SK-N-SH (cell line): ENCODE measurements at places on chromosomes 12 and 14. TPM values are rescaled to one million over a fixed set of nuclear protein-coding genes. Genes with fewer than 3 reads are reported as not detected.

GRCh38 chr14:21070610-21071224, 613 bp downstream of the ARHGEF40 start:
- DNase-seq = peak; percentile 71

DNA sequence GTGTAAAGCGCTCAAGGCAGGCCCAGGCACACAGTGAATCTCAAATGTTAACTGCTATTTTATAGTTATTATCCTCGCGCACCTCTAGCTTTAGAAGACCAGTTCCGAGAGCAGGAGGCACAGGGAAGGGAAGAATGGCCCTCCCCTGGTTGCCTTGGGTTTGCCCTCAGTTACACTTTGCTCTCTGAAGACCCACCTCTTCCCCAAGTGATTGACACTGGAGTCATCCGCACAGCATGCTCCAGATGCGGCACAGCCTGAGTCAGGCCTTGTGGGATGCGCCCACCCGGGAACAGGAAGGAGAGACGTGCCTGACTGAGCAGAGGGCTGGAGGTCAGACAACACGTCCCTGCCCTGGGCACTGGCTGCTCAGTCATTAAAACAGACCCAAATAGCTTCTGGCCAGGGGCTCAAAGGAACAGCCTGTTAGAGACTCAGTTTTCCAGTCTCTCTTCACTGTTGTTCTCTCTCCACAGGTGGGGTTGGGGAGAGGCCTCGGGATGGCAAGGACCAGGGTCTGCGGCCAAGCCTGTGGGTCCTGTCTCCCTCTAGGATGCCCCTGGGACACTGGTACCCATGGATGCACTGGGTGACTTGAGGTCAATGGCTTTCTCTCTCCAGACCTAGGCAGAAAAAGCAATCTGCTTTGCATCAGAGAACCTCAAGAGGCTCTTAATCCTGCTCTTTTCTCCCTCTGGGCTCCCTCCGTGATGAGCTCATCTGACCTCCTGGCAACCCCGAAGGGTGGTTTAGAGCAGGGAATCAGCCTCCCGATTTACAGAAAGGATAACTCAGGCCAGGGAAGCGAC, 13.6 kb upstream of the MLXIP start:
- peak; percentile 55 for DNase-seq

DNA sequence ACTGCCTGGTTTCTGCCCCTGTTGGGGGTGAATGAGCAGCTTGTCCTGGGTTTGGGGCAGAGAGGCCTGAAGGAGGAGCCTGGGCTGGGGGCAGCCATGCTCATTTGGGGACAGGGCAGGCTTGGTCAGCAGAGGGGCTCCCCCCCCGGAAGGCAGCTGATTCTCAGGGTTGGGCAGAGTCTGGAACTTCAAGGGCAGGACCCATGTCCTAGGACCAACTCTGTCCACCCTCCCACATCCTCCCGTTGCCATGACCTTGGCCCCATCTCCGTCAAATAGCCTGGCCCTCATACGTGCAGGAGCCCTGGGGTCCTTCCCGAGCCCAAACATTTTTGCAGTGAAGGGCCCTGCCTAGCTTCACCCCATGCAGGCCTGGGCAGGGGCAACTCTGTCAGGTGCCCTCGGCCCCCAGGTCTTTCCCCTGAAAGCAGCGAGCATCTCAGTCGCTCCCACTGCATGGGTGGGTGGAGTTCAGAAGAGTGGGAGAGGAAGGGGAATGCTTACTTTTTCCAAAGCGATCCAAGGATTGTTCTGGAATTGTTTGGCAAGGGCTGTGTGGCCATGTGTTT, 32.6 kb downstream of the TNFAIP2 start:
- DNase-seq = no peak

DNA sequence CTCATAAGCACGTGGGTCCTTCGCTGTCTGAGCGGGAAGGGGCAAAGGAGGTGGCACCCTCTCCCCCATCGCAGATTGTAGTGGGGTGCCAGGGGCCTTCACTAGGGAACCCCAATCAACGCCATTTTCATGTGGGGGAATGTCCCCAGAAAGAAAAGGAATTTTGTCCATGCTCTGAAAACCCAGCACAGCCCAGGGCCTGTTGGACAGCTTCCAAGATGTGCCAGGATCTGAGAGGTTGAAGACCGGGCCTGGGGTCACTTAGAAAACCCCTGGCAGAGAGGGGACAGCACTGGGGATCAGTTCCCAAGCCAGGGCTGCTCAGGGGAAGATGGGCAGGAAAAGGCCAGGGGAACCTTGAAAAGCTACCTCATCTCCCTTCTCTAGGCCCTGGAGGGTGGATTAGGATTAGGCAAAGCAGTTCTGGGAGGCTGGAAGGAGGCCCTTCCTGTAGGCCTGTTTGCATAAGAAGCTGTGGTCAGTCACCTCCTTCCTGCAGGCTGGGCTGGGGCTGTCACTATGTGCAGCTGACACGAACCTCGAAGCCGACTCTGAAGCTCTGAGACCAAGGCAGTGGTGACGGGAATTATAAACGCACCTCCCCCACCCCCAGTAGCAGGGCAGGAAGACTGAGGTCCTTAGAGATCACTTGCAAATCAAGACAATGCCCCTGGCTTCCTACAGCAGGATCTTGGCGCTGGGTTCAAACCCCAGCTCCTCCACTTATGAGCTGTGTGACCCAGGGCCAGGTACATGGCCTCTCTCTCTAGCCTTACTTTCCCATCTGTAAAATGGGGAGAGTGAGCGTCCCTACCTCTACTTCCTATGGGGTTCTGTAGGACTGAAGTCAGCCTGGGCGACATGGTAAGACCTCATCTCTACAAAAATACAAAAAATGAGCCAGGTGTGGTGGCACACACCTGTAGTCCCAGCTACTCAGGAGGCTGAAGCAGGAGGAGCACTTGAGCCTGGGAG, 29.0 kb downstream of the TESC start:
- DNase-seq = no peak

DNA sequence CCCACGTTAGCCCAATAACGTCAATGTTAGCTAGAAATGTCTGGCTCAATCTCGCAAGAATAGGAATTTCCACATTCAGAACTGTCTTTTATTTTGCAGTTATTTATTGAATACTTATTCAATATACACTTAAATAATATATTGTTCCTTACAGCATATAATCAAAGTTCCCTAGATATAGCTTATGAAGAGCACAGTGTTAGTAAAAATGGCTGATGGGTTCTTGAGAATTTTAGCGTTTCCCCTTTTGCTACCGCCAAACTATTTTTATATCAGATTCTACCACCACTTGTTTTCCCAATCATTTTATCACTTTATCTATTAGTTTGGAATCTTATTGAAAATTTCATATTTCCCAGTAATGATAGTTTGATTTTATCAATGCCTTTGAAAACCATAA, 12.7 kb downstream of the EPS8 start:
- DNase-seq = no peak

The ATXN7L3B gene
- polyA plus RNA-seq = 13.8 and 18.5 TPM in 2 replicates

The DLGAP5 gene
- polyA plus RNA-seq = 6.2 and 6.4 TPM in 2 replicates

The GPR65 gene
- under 0.01 TPM in 1 of 2 replicates, not detected in the other for polyA plus RNA-seq

The GLIPR1 gene
- 75.6 and 141 TPM in 2 replicates for polyA plus RNA-seq

The SLCO1C1 gene
- 0.02 TPM in 1 of 2 replicates, not detected in the other for polyA plus RNA-seq
